ENCODE measurements at places on chromosomes 12 and 14.

DNA sequence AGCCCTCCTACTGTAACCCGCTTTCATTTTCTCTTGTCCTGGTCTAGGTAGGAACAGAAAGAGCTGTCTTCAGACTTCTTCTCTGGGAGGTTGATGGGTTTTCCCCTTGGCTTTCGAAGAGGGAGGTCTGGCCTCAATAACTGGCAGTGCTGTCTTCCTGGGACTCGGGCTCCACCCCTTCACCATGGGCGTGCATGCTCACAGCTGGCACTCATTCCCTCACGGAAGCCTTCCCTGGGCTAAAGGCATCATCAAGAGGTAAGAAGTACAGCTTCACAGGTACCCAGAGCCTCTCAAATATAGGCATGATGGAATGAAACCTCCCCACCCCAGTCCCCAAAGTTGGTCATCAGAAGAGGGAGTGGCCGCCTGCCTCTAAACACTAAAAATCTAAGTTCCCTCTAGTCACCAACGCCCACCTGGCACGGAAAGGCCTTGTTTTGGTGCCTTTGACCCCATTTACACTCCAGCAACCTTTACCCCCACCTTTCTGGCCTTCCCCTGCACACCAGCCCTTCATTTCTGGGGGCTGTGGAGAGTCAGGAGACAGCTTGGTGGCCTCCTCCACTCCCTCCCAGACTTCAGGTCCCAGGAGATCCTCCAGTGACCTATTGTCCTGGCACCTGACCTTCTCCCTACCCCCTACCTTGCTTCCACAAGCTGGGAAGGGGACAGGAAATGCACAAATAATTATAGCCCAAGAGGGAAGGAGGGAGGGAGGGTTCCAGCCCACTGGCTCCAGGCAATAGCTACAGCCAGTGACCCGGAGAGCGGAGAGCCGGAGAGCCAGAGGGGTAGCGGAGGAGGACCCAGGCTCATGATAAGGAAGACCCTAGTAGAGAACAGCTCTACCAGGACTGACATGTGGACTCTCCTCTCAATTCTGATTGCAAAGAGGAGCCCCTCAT is 2.8 kb downstream of the RAPGEF3 start:
- no peak for DNase-seq

DNA sequence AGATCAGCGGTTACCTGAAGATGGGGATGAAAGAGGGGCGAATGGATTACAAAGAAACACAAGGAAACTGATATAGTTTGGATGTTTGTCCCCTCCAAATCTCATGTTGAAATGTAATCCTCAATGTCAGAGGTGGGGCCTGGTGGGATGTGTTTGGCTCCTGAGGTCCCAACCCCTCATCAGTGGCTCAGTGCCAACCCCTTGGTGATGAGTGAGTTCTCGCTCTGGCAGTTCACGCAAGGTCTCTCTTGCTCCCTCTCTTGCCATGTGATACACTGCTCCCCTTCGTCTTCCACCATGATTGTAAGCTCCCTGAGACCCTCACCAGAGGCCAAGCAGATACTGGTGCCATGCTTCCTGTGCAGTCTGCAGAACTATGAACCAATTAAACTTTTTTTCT is 28.0 kb downstream of the ITGA7 start:
- DNase-seq: no peak

DNA sequence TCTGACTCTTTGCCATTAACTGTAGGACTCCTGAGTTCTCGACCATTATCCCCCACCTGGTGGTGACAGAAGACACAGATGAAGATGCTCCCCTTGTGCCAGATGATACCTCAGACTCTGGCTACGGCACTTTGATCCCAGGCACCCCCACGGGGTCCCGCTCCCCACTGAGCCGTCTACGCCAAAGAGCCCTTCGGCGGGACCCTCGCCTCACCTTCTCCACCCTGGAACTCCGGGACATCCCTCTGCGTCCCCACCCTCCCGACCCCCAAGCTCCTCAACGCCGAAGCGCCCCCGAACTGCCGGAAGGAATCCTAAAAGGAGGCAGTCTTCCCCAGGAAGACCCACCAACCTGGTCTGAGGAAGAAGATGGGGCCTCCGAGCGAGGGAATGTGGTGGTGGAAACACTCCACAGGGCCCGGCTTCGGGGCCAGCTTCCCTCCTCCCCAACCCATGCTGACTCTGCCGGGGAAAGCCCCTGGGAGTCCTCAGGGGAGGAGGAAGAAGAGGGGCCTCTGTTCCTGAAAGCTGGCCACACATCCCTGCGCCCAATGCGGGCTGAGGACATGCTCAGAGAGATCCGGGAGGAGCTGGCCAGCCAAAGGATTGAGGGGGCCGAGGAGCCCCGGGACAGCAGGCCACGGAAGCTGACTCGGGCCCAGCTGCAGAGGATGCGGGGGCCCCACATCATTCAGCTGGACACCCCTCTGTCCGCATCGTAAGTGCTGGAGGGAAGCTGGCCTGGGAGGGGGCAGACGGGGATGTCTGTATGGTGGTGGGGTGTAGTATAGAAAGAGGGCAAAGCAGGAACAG is 14.4 kb downstream of the TNFRSF1A start:
- no peak for DNase-seq

DNA sequence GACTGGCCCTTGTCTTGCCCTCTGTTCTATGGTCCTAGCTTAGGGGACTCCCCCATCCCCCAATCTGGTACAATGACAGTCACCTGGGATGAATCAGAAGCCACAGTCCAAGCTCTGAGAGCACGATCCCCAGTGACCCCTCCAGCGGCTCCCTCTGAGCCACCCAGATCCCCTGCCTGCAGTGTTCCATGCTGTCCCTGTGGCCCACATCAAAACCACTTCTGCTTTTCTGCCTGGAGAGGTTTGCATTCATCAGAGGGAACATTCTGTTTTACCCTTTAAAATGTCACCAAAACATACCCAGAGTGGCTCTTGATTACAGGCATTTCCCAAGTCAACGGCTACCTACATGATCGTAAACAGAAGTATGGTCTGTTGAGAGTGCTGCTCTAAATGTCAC is 47.5 kb downstream of the NOS1 start:
- DNase-seq: no peak

- no peak for DNase-seq
These were observed 37.3 kb upstream of the EML1 start for GRCh38 chr14:99755629-99756603.

GRCh38 chr12:124916374-124917134 is 2.1 kb upstream of the UBC start:
- no peak for DNase-seq

GRCh38 chr12:20039562-20039961 is 328.8 kb upstream of the PDE3A start:
- DNase-seq: no peak

DNA sequence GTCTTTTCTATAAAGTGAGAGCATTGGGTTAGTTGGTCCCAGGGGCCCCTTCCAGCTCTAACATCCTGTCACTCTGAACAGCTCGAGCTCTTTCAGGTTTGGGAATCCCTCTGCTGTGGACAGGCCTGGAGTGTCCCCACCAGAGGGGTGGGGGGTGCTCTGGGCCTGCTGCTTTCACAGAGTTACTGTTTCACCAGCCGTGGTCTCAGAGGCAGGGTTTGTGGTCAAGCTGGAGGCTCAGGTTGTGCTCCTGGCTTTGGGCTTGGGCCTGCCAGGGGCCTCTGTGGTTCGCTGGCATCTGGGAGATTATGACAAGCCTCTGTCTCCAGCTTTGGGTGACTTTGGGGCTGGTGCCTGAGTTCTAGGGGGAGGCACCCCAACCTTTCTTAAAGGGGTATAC is 59.6 kb downstream of the FBXL14 start:
- no peak for DNase-seq

DNA sequence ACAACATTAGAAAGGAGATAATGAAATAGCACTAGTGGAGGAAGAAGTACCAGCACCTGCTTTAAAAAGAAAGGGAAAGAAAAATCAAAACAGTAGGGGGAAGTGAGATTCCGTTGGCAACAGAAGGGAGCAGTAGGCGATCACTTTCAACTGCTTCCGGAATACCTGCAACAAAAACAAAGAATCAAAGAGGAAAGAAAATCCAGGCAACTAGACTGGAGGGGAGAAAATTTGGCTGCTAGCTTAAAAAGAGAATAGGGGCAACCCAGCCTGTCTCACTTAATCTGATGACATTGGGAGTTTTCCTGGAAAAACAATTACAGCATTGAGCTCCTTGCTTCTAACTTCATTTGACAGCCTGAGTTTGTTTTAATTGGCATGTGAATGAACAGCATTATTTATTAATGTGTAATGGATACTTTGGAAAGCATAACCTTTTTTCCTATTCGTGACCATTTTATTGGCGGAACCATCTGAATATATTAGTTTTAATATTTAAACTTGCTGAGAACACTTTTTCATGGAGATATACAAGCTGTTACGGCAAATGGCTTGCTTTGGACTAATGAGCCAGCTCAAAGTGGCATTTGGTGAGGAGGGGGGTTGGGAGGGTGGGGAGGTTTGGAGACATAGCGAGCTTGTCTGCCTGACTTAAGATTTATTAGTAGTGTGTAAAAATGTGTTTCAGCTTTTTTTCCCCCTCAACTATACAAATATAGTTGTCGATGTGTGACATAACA is 2.5 kb upstream of the DACT1 start:
- no peak for DNase-seq

- DNase-seq: no peak
These were observed 7.7 kb downstream of the C3AR1 start for GRCh38 chr12:8058506-8058905.

DNA sequence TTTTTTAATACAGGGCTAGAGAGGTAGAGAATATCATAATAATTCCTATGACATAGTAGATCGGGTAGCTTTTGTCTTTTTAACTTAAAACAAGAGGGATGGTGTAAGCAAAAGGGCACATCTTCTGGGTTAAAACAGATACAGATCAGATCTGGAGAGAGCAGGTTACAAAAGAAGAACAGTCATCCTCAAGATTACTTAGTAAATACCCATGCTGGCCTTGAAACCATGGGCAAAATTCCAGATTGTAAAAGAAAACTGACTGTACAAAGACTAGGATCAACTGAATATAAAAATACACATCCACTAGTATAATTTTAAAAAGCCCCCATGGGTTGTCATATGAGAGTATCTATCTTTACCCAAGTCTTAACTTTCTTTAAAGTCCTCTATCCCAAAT is 76.7 kb downstream of the MED13L start:
- DNase-seq: no peak

- no peak for DNase-seq
These were observed 12.6 kb upstream of the TTC7B start for GRCh38 chr14:90828642-90829487.

- DNase-seq: no peak
These were observed 9.8 kb upstream of the PARP11 start for GRCh38 chr12:3882896-3883564.

DNA sequence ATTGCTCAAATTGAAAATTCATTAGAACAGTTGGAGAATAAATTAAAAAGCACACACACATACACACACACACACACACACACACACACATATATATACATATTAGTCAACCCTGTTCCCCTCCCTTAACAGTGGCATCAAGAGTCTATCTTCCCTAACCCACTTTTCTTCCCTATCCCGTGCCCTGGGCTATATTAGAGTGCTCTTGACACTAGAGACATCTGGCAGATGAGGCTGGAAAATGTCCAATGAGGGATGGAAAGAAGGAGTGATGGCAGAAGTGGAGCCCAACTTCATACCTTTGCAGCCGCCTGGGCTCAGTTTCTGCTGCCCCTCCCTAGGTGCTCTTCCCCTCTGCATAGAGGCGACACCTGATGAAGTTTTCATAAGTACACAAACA is 172.4 kb upstream of the NUDT4 start:
- no peak for DNase-seq

Measured in NCI-H1092 (cell line).